Activated naive CD4-positive, alpha-beta T cell treated with anti-CD3 and anti-CD28 coated beads for 36 hours (primary cell): ENCODE measurements at places on chromosomes 11 and 22. TPM values are rescaled to one million over a fixed set of nuclear protein-coding genes. Genes with fewer than 3 reads are reported as not detected.

DNA sequence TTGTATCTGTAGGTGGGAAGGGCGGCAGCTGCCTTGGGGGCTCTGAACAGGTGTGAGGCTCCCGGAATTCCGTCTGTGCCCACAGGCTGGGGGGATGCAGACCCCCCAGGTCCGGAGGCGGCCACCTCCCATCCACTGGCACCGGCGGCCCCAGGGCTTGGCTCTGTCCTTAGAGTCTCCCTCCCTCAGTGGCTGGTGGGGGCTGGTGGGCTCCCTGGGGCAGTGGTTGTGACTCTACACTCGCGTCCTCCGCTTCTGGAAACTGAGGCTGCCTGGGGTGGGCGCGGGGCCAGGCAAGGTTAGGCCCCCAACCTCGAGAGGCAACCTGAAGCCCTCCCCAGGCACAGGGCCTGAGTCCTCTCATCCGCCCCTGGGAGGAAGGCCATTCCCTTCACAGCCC lies 1305.4 kb downstream of the BRD1 start:
- no peaks in the 10 kb centered on the region for H3K36me3 ChIP-seq
- H3K27me3 ChIP-seq = no peaks in the 10 kb centered on the region
- H3K4me3 ChIP-seq = no peak overlapping the region
- DNase-seq = no peak

GRCh38 chr22:43992331-43992821 lies 31.7 kb upstream of the PARVB start:
- no peak overlapping the region for H3K4me3 ChIP-seq
- no peaks in the 10 kb centered on the region for H3K27me3 ChIP-seq
- no peak for DNase-seq
- peaks cover 32% of the 10 kb centered on the region for H3K36me3 ChIP-seq
- H3K4me1 ChIP-seq = peaks cover 17% of the 10 kb centered on the region
- no peak overlapping the region for H3K27ac ChIP-seq

DNA sequence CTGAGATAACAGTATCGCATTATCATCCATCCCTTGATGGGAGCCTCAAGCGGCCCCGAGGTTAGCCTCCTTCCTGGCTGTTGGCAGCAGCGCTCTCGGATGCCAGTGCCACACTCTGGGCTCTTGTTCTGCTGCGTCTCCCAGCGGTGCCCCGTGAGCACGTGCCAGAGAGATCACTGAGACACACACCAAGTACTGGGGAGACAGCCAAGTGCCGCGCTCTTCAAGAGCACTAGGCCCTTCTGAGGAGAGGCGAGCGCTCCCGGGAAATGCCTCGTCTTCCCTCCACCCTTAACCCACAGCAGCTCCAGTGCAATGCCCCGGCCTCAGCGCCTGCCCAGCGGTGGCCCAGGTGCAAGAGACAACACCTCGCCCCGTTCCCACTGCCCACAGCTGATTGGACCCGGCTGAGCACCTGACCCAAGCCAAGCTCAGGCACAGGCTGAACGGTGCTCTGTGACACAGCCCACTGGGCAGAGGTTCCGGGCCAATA lies 248.3 kb upstream of the NARS2 start:
- H3K27me3 ChIP-seq = peaks cover 2% of the 10 kb centered on the region
- H3K27ac ChIP-seq = no peak overlapping the region
- H3K4me1 ChIP-seq = no peaks in the 10 kb centered on the region

GRCh38 chr22:49948958-49949913 lies 11.3 kb upstream of the PIM3 start:
- no peaks in the 10 kb centered on the region for H3K36me3 ChIP-seq
- peaks cover 6% of the 10 kb centered on the region for H3K4me1 ChIP-seq
- no peak for DNase-seq
- no peak overlapping the region for H3K4me3 ChIP-seq
- H3K27ac ChIP-seq = no peak overlapping the region
- H3K27me3 ChIP-seq = no peaks in the 10 kb centered on the region

DNA sequence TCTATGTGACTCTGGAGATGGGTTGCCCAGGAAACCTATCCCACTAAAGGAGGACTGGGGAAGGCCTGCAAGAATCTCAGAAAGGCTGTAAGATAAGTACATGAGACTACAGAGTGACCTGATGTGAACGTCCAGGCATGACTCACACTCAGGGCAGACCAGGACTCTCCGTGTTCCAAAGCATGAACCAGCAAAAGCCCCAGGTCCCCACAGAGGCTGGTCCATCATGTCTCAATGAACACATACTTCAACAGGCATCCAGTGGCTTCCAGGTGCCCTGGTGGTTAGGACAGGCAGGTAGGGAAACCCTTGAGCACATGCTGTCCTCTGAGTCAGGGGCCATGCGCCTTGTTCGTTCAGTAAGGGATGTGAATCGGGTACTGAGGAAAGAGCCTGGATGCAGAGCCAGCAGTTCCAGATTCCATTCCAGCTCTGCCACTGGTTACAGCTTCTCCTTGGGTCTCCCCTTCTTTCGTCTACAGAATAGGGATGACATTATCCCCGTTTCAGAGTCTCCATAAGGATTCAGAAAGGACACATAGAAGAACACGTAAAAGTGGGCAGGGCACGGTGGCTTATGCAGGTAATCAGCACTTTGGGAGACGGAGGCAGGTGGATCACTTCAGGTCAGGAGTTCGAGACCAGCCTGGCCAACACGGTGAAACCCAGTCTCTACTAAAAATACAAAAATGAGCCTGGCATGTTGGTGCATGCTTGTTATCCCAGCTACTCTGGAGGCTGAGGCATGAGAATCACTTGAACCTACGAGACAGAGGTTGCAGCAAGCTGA lies 129.0 kb upstream of the TEAD1 start:
- no peaks in the 10 kb centered on the region for H3K4me1 ChIP-seq
- no peaks in the 10 kb centered on the region for H3K36me3 ChIP-seq
- no peak overlapping the region for H3K4me3 ChIP-seq
- DNase-seq = no peak
- no peaks in the 10 kb centered on the region for H3K27me3 ChIP-seq

DNA sequence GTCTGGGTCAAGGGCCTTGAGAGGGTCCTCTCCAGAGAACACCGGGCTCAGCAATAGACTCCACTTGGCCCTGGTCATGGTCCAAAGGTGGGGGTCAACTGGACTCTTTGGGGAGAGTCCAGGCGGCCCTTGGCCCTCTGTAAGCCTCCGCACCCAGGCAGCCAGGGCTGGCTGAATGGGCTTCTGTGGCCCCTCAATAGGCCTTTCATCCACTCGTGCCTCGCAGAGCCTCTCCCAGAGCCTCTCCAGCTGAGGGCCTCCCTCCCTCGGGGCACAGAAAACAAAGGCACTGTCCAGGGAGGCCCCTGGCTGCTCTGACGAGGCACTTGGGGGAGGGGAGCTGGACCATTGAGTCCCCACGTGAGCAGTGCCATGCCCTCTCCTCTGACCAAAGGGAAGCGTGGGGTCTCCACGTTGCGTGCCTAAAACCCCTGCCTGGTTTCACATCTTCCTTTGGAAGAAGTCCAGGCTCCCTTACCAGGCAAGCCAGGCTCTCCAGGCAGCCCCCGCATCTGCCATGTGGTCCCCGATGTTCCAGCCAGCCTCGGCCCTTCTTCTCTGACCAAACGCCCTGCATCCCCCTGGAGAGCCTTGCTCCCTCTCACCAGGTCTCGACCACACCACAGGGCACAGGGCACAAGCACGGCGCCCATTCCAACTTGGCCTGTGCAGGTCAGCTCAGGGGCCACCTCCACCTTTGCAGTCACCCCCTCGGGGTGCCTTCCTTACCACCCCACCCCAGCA lies 15.5 kb downstream of the KIAA0930 start:
- DNase-seq = no peak
- H3K36me3 ChIP-seq = no peaks in the 10 kb centered on the region
- H3K27ac ChIP-seq = no peak overlapping the region
- no peaks in the 10 kb centered on the region for H3K27me3 ChIP-seq

DNA sequence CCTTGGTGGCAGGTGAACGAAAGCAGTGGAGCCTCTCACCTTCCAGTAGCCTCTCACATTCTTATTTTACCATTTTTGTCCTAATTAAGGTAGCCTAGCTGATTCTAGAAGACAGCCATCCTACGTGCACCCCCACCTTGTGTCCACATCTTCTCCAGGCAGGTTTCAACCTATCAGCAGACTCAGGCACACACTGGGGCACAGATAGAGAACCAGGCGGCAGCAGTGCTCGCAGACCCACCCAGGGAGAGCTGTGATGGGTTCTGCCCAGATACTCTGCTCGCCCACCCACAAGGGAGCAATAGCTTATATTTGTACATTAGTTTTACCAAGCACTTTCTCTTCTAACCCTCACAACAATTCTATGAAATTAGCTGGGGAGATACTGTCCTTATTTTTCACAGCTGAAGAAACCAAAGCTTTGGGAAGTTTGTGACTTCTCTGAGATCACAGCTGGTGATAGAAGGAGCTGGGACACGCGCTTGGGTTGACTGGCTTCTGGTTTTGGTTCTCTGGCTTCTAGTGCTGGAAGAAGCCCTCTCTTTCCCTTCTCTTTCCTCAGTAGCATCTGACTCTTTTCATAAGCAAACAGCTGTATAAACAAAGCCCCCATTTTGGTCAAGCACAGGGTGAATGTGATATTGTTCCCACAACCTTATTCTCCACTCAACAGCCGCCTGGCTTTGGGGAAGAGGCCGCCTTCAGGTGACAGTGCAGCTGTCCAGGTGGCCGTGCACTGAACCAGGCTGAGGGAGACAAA lies 36.9 kb downstream of the PPP2R1B start:
- no peaks in the 10 kb centered on the region for H3K4me1 ChIP-seq
- H3K27me3 ChIP-seq = no peaks in the 10 kb centered on the region
- no peak overlapping the region for H3K27ac ChIP-seq
- H3K4me3 ChIP-seq = no peak overlapping the region

DNA sequence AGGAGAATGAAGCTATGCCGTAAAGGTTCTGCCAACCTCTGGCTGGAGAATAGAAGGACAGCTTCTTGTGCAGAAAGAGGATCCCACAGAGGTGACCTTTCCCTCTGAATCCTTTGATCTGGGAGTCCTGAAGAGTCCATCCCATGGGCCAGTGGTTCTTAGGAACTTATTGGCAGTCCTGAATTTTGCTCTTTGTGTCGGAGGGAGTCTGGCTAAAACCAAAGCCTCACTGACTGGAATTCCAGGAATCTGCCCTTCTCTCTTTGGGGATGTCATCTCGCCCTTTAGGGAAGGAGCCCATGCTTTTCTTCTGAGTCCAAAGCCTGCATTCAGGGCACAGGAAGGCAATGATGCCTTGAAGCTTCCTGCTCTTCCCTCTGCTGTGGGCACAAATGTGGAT lies 45.5 kb downstream of the PKNOX2 start:
- no peak overlapping the region for H3K4me3 ChIP-seq
- no peaks in the 10 kb centered on the region for H3K36me3 ChIP-seq
- H3K27me3 ChIP-seq = peaks cover 10% of the 10 kb centered on the region
- no peak for DNase-seq
- H3K4me1 ChIP-seq = no peaks in the 10 kb centered on the region
- no peak overlapping the region for H3K27ac ChIP-seq

Gene OR51E1
- total RNA-seq = not detected

Gene TMEM80
- 6.0 TPM for total RNA-seq

Gene DMC1
- 13.0 TPM for total RNA-seq

Gene TRIM51
- not detected for total RNA-seq
